Fibroblast of skin of left biceps (primary cell): ENCODE measurements at places on chromosomes 16 and 17.

- DNase-seq, result no peak
Measured at GRCh38 chr16:22661161-22661647, 150.5 kb downstream of the NPIPB5 start.

GRCh38 chr17:19642373-19642893 is 6.1 kb upstream of the ALDH3A2 start:
- no peak for DNase-seq

- no peak for DNase-seq
Measured at GRCh38 chr17:73624496-73624988, 19.7 kb downstream of the SDK2 start.

DNA sequence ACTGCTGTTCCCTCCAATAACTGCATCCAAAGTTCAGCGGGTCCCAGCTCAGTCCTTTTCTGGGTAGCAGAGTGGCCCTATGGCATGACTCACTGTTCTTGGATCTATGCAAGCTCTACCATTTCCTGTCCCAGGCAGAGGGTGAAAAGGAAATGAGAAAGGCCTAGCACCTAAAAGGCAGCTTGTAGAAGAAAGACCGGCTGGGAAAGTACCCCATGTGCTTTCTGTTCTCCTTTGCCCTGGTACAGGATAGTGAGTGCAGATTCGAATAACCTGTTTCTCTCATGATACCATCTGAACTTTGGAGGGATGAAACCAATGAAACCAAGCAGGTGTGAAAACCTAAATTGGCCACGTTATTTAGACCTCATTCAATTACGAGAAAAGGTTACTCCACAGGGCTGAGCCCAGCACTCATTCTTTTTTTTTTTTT is 12.7 kb upstream of the HASPIN start:
- no peak for DNase-seq

- DNase-seq, result no peak
Measured at GRCh38 chr17:50908140-50908859, 42.1 kb upstream of the TOB1 start.

GRCh38 chr17:70947215-70947614 is 777.9 kb downstream of the KCNJ2 start:
- no peak for DNase-seq

DNA sequence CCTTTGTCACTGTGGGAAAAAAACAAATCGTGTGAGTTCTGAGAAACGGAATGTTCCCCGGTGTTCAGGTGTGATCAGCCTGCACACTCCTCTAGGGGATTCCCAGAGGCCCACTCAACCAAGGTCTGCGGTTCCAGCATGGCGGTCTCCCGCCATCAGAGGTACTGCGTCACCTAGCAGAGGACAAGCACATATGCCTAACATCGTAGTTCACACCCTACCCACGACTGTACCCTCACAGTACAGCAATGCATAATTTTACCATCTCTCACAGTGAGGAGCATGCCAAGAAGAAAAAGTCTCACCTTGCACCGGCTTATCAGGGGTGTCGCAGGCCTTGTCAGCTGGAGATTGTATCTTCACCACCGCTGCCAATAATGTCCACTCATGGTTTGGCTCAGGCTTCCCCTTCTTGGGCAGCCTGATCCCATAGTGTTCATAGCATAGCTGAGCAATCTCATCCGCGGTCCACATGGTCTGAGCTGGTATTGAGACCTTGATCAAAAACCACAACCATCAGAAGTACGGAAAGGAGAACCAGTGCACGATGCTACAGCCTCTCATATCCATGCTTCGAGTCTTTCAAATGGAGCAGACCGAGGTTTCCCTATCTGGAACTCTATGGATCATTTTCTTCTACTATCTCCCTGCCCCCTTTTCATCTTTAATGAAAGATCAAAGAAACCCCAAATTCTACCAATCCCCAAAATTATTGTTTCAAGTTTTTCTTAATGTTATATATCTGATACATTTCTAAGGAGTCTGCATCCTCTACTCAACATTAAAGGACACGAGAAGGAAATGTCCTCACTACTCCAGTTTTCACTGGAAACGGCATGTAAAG is 2.5 kb downstream of the ADAT1 start:
- no peak for DNase-seq

- DNase-seq, result no peak
Measured at GRCh38 chr16:68005786-68006286, 6.6 kb upstream of the DPEP2 start.

- no peak for DNase-seq
Measured at GRCh38 chr17:74801896-74802295, 25.8 kb upstream of the NAT9 start.

GRCh38 chr16:81448154-81449131 is 3.8 kb downstream of the CMIP start:
- no peak for DNase-seq

DNA sequence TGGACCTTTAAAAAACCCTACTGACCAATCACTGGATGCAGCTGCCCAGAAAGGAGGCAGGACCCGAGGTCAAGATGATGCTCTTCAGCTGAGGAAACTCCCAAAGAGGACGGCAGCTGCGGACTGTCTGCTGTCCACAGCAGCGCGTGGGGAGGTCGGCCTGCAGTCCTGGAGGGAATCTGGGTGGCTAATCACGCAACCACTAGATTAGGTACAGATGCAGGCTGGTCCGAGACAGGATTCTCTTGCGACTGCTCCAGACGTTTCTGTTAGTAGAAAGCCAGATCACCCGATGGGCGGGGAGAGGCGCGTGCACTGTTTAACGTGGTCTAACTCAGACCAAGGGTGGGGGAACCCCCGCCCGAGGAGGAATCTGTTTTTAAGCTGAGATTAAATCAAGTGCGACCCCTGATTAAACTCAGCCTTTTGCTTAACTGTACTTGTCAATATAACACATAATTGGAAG is 8.8 kb downstream of the CTRB2 start:
- DNase-seq, result no peak

DNA sequence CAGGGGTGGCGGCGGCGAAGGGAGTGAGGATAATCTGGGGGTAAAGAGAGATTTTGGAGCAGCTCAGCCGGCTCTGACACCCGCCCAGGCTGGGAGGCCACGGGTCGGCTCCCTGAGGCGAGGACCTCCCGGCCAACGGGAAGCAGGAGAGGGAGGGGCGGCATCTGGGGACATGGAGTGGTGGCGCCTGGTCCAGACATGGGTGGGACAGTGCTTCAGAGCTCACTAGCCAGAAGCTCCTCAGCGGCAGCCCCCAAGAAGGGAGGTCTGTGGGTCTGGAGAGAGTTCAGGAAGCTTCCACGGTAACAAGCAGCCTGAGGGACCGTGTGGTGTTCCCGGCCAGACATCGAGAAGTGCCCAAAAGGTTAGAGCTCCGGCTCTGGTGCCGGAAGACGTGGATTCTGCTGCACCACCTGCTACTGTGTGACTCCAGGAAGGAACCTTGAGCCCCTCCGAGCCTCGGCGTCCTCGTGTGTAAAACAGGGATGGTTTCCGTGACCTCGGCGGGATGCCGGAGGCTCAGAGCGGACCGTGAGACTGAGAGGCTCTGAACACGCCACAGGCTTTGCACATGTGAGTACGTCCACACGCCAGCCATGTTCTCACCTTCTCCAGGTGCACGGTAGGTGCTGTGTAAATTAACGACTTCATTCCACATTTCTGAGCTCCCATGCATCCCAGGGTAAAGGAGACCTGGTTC is 56.9 kb downstream of the TIMM22 start:
- DNase-seq, result no peak

DNA sequence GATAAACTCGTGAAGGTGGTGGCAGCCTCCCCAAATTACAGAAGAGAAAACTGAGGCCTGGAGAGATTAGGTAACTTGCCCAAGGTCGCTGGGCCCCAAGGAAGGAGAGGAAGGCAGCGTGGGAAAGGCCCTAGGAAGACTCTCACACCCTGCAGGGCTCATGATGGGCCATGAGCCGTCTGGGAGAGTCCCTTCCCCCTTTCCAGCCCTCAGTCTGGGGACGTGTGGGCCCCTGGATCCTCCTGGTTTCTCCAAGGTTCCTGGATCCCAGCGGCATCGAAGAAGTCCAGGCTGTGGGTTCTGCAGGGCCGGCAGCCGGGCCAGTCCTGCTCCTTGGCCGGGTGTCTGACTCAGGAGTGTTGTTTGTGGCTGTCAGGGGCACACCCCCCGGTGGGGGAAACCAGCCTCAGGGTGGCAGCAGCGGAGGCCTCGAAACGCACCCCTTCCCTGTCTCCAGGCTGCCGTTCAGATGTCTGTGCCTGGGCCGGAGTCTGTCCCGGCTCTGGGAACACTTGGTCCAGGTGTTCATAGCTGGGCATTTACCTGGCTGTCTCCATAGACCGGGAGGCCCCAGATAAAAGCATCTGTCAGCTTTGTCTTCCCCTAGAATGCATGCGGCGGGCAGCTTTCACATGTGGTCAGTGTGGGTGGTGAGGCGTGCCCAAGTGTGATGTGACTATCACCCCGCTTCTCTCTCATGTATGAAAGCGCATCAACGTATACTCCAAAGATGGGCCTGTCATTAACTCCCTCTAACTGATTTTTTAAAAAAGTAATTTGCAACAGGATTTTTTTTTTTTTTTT is 3.7 kb upstream of the RAP1GAP2 start:
- no peak for DNase-seq

DNA sequence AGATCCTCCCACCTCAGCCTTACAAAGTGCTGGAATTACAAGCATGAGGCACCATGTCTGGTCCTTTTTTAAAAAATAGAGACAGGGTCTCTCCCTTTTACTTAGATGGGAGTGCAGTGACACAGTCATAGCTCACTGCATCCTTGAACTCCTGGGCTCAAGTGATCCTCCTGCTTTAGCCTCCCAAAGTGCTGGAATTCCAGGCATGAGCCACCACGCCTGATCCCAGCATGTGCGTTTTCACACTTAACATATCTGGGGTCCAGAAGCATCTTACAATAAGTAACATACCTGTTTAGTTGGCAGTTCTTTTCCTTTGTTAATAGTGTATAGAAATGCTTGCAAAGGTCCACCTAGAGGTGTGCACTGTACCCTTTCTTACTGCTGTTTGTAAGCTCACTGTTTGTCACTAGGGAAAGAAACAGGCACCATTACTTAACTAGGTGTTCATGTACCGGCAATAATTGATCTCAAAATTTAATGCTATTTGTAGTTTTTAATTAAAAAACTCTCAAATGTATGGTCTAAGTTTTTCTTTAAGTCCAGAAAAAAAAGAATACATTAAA is 221.7 kb downstream of the RPTOR start:
- no peak for DNase-seq

GRCh38 chr16:9580025-9580424 is 488.6 kb downstream of the HAPSTR1 start:
- no peak for DNase-seq

DNA sequence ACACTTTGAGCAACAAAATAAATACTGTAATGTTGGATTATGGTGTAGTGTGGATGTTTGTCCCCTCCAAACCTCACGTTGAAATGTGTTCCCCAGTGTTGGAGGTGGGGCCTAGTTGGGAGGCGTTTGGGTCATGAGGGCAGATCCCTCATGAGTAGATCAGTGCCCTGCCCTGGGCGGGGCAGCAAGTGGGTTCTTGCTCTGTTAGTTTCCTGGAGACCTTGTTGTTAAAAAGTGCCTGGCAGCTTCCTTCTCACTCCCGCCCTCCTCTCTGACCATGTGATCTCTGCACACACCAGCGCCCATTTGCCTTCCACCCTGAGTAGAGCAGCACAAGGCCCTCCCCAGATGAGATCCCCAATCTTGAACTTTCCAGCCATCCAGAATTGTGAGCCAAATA is 67.7 kb downstream of the MPRIP start:
- DNase-seq, result no peak

DNA sequence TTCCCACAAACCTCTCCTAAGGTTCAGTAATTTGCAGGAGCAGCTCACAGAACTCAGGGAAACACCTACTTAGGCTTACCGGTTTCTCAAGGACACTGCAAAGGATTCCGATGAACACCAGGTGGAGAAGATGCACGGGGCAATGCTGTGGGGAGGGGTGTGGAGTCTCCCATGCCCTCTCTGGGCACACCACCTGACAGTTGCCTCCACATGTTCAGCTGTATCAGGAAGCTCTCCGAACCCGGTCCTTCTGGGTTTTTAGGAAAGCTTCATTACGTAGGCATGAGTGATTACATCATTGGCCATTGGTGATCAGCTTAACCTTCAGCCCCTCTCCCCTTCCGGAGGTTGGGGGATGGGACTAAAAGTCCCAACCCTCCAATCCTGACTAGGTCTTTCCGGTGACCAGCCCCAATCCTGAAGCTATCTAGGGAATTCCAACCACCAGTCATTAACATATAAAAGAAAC is 21.6 kb downstream of the C17orf58 start:
- no peak for DNase-seq

GRCh38 chr17:12566291-12566690 is 99.4 kb upstream of the MYOCD start:
- DNase-seq, result no peak

DNA sequence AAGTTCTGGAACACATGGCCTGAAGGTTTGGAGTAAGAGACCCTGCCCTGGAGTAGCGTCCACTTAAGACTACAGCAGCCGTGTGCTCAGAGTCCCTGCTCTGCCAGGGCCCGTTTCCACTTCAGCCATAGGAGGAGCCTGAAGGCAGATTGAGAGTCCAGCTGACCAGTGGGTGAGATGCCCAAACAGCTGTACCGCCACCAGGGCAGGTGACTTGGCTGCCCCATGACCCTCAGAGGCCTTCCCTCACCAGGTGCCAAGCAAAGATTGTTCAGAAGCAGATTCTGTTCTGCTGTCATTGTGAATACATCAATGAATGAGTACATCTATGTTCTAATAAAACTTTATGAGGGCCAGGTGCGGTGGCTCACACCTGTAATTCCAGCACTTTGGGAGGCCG is 178.8 kb downstream of the RAB11FIP4 start:
- no peak for DNase-seq

GRCh38 chr17:78107457-78107856 is 21.1 kb downstream of the TMC6 start:
- DNase-seq, result no peak

GRCh38 chr16:66266436-66267291 is 99.8 kb upstream of the CDH5 start:
- DNase-seq, result peak; percentile 98

DNA sequence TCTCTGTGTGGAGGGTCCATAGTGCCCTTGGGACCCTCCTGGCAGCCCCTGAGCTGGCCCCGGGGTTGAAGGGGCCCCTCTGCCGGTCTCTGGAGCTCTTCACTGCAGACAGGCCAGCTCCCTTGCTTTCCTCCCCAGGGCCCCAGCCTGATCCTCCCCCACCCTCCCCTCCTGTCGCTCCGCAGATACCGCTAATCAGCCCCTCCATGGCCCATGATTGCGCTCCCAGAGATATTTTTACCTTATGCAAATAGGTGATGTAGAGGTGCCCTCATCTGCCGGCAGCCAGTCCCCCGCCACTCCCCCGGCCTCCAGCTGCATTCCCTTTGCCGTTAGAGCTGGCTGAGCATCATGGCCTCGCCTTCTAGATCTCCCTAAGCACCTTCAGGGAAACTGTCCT is 9.2 kb downstream of the MMP15 start:
- DNase-seq, result no peak

- DNase-seq, result peak; percentile 40
Measured at GRCh38 chr16:25012525-25012991, 2.6 kb downstream of the ARHGAP17 start.
